Activated naive CD8-positive, alpha-beta T cell treated with anti-CD3 and anti-CD28 coated beads for 36 hours (primary cell): ENCODE measurements at places on chromosomes 6 and 20. TPM values are rescaled to one million over a fixed set of nuclear protein-coding genes. Genes with fewer than 3 reads are reported as not detected.
A peak's percentile ranks its signal among the peaks of the same experiment; 100 is the strongest.

TRIM40 gene
- total RNA-seq: not detected

MUCL3 gene
- total RNA-seq: not detected

MYCT1 gene
- not detected for total RNA-seq

CLDN20 gene
- not detected for total RNA-seq

ATP9A gene
- 0.18 TPM for total RNA-seq

JARID2 gene
- 20.1 TPM for total RNA-seq

AVP gene
- not detected for total RNA-seq

SPATA2 gene
- total RNA-seq: 11.2 TPM

DXO gene
- total RNA-seq: 15.6 TPM

CLPSL1 gene
- not detected for total RNA-seq

GABRR1 gene
- total RNA-seq: not detected

GRCh38 chr20:53331151-53331973 is 262.3 kb downstream of the ZNF217 start:
- H3K4me3 ChIP-seq: no peak overlapping the region
- H3K27me3 ChIP-seq: no peaks in the 10 kb centered on the region
- no peak overlapping the region for H3K27ac ChIP-seq
- H3K4me1 ChIP-seq: peaks cover 3% of the 10 kb centered on the region
- no peak for DNase-seq
- peaks cover 2% of the 10 kb centered on the region for H3K36me3 ChIP-seq

DNA sequence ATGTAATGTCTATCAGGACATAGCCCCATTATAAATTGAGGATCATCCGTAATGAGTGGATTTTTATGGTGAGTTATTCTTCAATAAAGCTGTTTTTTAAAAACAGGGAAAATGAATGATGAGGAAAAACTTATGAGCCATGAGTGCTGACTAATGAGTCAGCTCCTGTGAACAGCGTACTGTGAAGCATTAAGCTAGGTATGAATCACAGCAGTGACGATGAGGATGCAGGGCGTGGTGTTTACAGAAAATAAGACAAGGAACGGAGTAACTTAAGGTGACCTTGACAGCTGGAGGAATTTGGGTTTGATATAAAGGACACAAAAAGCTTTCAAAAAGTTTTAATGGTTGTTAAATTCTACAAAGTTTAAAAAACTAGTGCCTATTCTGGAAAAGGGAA is 96.3 kb downstream of the FOXF2 start:
- H3K4me3 ChIP-seq: no peak overlapping the region
- peaks cover 11% of the 10 kb centered on the region for H3K27me3 ChIP-seq
- no peak for DNase-seq
- no peaks in the 10 kb centered on the region for H3K4me1 ChIP-seq
- H3K27ac ChIP-seq: no peak overlapping the region
- no peaks in the 10 kb centered on the region for H3K36me3 ChIP-seq

DNA sequence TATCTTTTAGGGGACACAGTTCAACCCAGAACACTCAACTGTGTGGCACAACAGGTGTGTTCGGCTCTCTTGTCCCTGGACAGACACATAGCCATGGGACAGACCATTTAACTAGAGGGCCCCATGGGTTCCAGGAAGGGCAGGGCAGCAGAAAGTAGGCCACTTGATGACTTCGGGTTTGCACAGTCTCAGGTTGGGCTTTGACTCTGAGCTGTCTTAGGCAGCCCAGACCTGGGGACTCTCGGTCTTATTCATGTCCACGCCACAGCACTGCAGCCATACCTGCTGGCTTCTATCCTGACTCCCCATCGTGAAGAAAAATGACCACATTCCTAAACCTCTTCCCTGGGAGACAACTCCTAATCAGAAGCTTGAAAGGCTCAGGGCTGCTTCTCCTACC is 146.1 kb upstream of the AKAP12 start:
- no peak for DNase-seq
- H3K27ac ChIP-seq: no peak overlapping the region
- H3K4me1 ChIP-seq: peaks cover 2% of the 10 kb centered on the region
- H3K27me3 ChIP-seq: no peaks in the 10 kb centered on the region
- no peak overlapping the region for H3K4me3 ChIP-seq

GRCh38 chr6:30542404-30542725 is 13.9 kb downstream of the GNL1 start:
- H3K36me3 ChIP-seq: peaks cover 10% of the 10 kb centered on the region
- peaks cover 36% of the 10 kb centered on the region for H3K4me1 ChIP-seq
- peak overlapping the region; percentile 62 for H3K27ac ChIP-seq
- H3K27me3 ChIP-seq: no peaks in the 10 kb centered on the region
- peak overlapping the region; percentile 71 for H3K4me3 ChIP-seq

- no peaks in the 10 kb centered on the region for H3K27me3 ChIP-seq
- no peak overlapping the region for H3K4me3 ChIP-seq
- H3K4me1 ChIP-seq: no peaks in the 10 kb centered on the region
- H3K36me3 ChIP-seq: no peaks in the 10 kb centered on the region
- DNase-seq: no peak
Observed at GRCh38 chr6:85923013-85923430, 280.3 kb upstream of the SYNCRIP start.

GRCh38 chr6:84872996-84873723 is 108.8 kb upstream of the TBX18 start:
- H3K4me1 ChIP-seq: no peaks in the 10 kb centered on the region
- no peak overlapping the region for H3K4me3 ChIP-seq
- H3K36me3 ChIP-seq: no peaks in the 10 kb centered on the region
- H3K27ac ChIP-seq: no peak overlapping the region
- H3K27me3 ChIP-seq: no peaks in the 10 kb centered on the region

DNA sequence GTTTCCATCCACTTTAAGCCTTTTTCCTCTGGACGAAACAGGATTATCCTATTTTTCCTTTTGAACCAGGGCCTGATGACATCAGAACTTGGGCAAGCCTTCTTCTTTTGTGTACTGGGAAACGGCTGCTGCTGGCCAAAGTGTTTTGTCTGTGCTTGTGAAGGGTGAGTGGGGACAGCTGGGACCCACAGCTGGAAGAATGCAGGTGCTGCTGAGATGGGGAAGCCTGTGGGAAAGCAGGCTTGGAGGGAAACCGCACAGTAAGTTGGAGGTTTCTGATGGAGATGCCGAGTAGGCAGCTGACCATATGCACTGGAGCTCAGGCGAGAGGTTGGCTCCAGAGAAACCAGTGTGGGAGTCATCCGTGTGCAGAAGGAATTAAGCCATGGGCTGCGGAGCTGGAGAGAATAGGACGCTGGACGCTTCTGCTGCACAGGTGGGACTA is 8.5 kb upstream of the PSMG4 start:
- peaks cover 7% of the 10 kb centered on the region for H3K4me1 ChIP-seq
- DNase-seq: no peak
- H3K27ac ChIP-seq: no peak overlapping the region
- H3K4me3 ChIP-seq: no peak overlapping the region
- no peaks in the 10 kb centered on the region for H3K36me3 ChIP-seq

DNA sequence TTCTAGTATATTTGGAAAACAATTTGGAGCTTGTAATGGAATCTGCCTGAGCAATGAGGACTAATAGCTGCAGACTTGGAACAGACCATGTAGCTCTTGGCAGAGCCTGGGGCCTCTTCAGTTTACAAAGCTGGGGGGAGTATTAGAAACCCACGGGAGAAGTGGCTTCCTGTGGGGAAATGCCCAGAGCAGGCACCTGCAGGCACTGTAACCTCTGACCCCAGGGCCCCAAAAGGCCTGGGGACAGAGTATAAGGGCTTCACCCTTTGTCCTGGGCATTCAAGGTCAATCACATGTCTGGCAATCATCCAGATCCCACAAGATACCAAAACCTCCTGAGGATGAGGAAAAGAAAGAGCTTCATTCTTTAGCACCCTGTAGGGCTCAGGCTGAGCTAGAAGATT is 19.4 kb downstream of the PKIG start:
- DNase-seq: no peak
- H3K36me3 ChIP-seq: peaks cover 1% of the 10 kb centered on the region
- peaks cover 34% of the 10 kb centered on the region for H3K4me1 ChIP-seq
- H3K27ac ChIP-seq: peak overlapping the region; percentile 9

- peaks cover 7% of the 10 kb centered on the region for H3K27me3 ChIP-seq
- no peak overlapping the region for H3K27ac ChIP-seq
- DNase-seq: no peak
- H3K4me1 ChIP-seq: peaks cover 13% of the 10 kb centered on the region
- H3K4me3 ChIP-seq: peak overlapping the region; percentile 98
Observed at GRCh38 chr6:28897369-28897745, 26.4 kb downstream of the TRIM27 start.

DNA sequence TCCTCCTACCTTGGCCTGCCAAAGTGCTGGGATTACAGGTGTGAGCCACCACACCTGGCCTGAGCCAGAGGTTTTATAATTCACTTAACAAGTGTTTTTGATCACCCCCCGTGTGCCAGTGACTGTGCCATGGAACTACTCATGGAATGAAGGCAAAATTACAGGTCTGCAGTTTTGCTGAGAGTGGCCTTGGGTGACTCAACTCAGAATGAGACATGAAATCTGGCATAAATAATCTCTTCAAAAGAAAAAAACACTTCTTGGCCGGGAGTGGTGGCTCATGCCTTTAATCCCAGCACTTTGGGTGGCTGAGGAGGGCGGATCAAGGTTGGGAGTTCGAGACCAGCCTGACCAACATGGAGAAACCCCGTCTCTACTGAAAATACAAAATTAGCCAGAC is 166.9 kb upstream of the SALL4 start:
- H3K27me3 ChIP-seq: peaks cover 12% of the 10 kb centered on the region
- no peak overlapping the region for H3K27ac ChIP-seq
- H3K36me3 ChIP-seq: no peaks in the 10 kb centered on the region
- no peak for DNase-seq

GRCh38 chr20:48661575-48662455 is 166.0 kb downstream of the PREX1 start:
- no peak overlapping the region for H3K4me3 ChIP-seq
- H3K36me3 ChIP-seq: peaks cover 56% of the 10 kb centered on the region
- DNase-seq: no peak
- no peaks in the 10 kb centered on the region for H3K27me3 ChIP-seq
- H3K27ac ChIP-seq: no peak overlapping the region
- H3K4me1 ChIP-seq: peaks cover 7% of the 10 kb centered on the region

- no peaks in the 10 kb centered on the region for H3K27me3 ChIP-seq
- H3K4me3 ChIP-seq: no peak overlapping the region
- no peak for DNase-seq
- H3K36me3 ChIP-seq: peaks cover 17% of the 10 kb centered on the region
- H3K27ac ChIP-seq: peak overlapping the region; percentile 43
Observed at GRCh38 chr20:45963059-45964005, 8.7 kb downstream of the ZNF335 start.

DNA sequence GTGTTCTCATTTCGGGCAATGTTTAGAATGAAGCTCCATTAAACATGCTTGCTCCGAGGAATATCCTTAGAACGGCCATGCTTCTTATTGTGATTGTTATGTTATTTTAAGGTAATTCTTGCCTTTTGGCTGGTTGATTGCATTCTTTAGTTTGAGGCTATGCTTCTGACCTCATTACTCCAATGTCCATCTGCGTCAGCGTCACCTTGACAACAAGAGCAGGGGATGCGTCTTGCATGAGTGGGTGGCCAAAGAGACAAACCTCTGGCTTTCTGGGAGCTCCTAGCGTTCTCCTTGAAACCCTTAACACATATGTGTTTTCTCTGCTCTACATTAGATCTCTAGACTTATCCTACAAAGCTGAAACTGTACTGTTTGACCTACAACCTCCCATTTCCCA is 184.3 kb downstream of the THBS2 start:
- no peak for DNase-seq
- peaks cover 21% of the 10 kb centered on the region for H3K27me3 ChIP-seq
- no peak overlapping the region for H3K27ac ChIP-seq
- H3K4me3 ChIP-seq: no peak overlapping the region

GRCh38 chr6:29696147-29697125 is 15.5 kb upstream of the ZFP57 start:
- peaks cover 4% of the 10 kb centered on the region for H3K27me3 ChIP-seq
- DNase-seq: no peak

DNA sequence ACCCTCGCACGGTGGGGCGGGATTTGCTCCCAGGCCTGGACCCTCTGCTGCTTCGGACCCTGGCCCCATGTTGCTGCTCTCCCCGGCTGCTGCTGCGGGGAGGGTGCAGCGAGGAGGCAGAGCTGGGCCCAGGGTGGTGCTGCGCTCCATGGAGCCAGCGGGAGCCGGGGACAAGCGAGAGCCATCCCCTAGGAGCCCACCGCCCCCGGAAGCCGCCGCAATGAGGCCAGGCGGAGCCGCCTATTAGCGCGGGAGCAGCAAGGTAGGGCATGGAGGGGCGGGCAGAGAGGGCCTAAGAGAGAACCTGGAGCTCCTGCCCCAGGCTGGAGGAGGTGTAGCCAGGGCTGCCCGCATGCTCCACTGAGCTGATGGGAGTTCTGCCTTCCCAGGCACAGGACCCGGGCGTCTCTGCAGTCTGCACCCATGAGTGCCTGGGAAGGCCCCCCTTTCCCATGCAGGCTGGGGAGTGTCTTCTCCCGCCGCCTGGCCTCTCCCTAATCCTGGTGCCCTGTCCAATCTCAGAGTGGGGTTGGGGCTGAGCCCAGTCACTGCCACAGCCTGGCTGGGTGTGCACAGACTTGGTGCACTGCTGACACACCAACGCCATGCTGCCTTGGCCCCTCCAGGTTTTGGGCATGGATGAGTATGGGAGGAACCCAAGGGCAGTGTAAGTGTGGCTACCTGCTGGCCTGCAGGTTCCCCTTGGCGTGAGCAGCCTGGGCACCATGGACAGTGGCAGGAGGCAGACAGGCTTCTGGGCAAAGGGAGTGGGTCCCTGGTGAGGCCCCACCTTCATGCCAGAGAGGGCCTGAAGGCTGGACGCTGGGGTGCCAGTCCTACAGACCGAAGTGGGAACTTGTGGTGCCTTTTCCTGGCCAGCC is 360.6 kb upstream of the MAP3K7 start:
- H3K27ac ChIP-seq: no peak overlapping the region
- DNase-seq: no peak
- H3K4me3 ChIP-seq: no peak overlapping the region
- H3K4me1 ChIP-seq: no peaks in the 10 kb centered on the region
- H3K36me3 ChIP-seq: no peaks in the 10 kb centered on the region
- H3K27me3 ChIP-seq: no peaks in the 10 kb centered on the region

DNA sequence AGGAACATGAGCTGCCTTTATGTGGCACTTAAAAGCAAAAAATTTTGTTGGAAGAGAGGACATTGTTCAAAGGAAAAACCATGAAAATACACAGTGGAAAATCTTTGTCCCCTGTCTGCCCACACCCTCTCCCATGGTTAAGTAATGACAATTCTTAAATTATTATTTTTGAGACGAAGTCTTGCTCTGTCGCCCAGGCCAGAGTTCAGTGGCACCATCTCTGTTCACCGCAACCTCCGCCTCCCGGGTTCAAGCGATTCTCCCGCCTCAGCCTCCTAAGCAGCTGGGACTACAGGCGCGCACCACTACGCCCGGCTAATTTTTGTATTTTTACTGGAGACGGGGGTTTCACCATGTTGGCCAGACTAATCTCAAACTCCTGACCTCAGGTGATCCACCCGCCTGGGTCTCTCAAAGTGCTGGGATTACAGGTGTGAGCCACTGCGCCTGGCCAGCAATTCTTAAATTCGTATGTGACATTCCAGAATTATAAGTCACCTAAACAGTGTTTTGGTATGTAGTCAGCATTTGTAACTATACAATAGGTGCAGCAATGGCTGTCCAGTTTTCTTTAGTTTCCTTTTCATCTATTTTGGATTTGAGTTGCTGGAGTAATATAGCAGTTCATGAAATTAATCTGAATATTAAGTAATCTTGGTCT is 636 bp upstream of the SSR1 start:
- H3K27me3 ChIP-seq: peaks cover 3% of the 10 kb centered on the region
- H3K36me3 ChIP-seq: peaks cover 30% of the 10 kb centered on the region
- H3K4me3 ChIP-seq: peak overlapping the region; percentile 97
- DNase-seq: no peak
- peak overlapping the region; percentile 91 for H3K27ac ChIP-seq

- peaks cover 47% of the 10 kb centered on the region for H3K4me1 ChIP-seq
- no peak overlapping the region for H3K4me3 ChIP-seq
- no peak for DNase-seq
- peaks cover 46% of the 10 kb centered on the region for H3K36me3 ChIP-seq
Observed at GRCh38 chr6:2078888-2079287, 166.5 kb downstream of the GMDS start.

GRCh38 chr6:39214846-39215639 is 14.2 kb downstream of the KCNK5 start:
- no peak for DNase-seq
- no peak overlapping the region for H3K27ac ChIP-seq
- peaks cover 32% of the 10 kb centered on the region for H3K36me3 ChIP-seq
